8988T (cell line): ENCODE measurements at places on chromosomes 2 and 18.
A peak's percentile ranks its signal among the peaks of the same experiment; 100 is the strongest.

- no peak for DNase-seq
These were observed 964.1 kb upstream of the NXPH2 start for GRCh38 chr2:139744273-139744672.

DNA sequence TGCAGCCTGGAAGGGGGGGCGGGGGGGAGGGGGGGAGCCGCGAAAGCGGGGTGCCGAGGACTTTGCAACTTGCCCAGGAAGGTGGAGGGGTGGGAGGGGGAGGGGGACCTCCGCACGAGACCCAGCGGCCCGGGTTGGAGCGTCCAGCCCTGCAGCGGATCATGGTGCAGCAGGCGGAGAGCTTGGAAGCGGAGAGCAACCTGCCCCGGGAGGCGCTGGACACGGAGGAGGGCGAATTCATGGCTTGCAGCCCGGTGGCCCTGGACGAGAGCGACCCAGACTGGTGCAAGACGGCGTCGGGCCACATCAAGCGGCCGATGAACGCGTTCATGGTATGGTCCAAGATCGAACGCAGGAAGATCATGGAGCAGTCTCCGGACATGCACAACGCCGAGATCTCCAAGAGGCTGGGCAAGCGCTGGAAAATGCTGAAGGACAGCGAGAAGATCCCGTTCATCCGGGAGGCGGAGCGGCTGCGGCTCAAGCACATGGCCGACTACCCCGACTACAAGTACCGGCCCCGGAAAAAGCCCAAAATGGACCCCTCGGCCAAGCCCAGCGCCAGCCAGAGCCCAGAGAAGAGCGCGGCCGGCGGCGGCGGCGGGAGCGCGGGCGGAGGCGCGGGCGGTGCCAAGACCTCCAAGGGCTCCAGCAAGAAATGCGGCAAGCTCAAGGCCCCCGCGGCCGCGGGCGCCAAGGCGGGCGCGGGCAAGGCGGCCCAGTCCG lies 540 bp downstream of the SOX11 start:
- DNase-seq = no peak

DNA sequence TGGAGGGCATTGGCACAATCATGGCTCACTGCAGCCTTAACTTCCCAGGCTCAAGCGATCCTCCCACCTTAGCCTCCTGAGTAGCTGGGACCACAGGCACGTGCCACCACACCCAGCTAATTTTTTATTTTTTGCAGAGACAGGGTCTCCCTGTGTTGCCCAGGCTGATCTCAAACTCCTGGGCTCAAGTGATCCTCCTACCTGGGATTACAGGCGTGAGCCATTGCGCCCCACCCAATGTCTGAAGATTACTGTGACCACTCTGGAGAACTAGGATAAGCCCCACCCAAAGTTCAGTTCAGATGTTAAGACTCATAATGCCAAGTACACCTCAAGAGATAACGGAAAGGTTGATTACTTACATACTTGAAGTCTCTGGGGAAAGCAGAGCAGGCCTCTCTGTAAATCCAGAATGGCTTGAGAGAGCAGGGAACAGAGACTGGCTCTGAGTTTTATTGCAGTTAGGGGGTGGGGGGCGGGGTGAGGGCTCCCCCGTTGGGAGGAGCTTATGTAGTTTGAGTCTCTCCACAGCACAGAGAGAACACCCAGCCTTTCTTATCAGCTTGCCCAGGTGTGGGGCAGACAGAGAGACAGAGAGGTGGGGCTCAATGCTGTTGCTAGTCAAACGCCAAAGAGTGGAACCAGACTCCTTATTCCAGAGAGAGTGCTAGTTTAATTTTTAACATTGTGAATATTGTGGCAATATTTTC lies 26.5 kb upstream of the ERICH2 start:
- DNase-seq = no peak

DNA sequence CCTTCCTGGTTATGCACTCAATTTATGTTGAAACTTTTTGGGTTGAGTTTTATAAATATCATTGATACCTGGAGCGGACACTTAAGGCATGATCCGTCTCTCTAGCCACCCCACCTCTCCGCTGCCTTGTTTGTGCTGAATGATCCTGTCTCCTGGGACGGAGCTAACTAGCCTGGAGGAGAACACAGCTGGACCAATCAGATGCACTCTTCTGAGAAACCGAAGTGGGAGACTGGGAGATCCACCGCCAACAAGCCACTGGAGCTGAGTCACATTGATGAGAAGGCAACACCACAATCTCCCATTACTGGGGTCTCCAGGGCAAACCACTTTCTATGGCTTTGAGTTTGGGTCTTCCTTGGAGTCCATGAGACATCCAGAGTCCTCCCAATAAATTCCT lies 29.3 kb downstream of the CYP26B1 start:
- DNase-seq = no peak

- no peak for DNase-seq
These were observed 366.1 kb downstream of the EN1 start for GRCh38 chr2:118481299-118481698.

DNA sequence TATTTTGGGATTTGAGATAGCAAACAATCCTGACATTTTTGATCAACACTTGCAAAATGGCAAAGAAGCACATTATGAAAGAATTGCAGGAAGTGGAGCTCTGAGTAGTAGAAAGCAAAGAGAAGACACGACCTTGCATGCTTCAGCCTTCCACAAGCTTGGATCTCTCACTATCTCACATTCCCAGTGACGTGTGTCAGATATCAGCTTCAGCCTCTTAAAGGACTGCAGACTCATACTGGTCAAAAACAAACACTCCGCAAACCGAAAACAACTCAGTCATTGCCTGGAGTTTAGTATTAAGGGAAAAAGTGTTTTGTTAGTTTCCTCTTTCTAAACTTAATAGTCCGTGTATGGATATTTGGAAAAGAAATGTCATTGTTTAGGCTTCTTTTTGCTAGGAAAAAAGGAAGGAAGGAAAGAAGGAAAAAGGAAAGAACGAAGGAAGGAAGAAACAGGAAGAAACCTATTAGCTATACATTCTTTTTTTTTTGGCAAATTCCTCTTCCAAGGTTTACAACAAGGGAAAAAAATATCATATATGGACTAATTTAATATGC lies 32.6 kb upstream of the SLC40A1 start:
- no peak for DNase-seq

GRCh38 chr2:216112926-216113325 lies 3.8 kb downstream of the XRCC5 start:
- DNase-seq = no peak

GRCh38 chr2:43495727-43496126 lies 100.1 kb downstream of the THADA start:
- no peak for DNase-seq

DNA sequence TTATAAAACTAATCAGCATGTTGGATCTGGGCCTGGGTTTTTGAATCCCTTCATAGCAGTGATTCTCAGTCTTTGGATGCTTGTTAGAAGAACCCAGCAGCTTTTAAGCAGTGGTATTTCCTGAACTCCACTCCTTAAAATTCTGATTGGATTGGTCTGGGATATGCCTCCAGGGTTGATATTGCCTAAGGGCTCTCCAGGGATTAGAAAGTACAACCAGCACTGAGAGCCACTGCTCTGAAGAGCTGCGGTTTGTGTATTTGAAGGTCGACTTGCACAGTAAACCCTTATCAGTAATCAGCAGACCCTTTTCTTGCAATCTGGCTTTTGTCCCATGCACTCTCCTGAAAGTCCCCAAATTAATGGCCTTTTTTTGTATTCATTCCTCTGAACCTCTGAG lies 17.0 kb upstream of the RBMS1 start:
- DNase-seq = no peak

- DNase-seq = no peak
These were observed 1269.7 kb upstream of the ZEB2 start for GRCh38 chr2:145789636-145790035.

- DNase-seq = no peak
These were observed 2.0 kb downstream of the SNORC start for GRCh38 chr2:232871835-232872736.

- DNase-seq = no peak
These were observed 20.6 kb upstream of the CNOT11 start for GRCh38 chr2:101231937-101232730.

GRCh38 chr18:34773961-34774766 lies 64.1 kb downstream of the DTNA start:
- DNase-seq = no peak

GRCh38 chr18:74661008-74661407 lies 63.3 kb downstream of the ZNF407 start:
- DNase-seq = no peak

GRCh38 chr2:165584126-165584654 lies 114.7 kb downstream of the CSRNP3 start:
- DNase-seq = no peak

GRCh38 chr2:117980783-117981676 lies 32.8 kb downstream of the CCDC93 start:
- DNase-seq = no peak

- peak; percentile 31 for DNase-seq
These were observed 2.2 kb upstream of the ERMN start for GRCh38 chr2:157327621-157328500.

GRCh38 chr18:79526468-79527460 lies 131.0 kb downstream of the NFATC1 start:
- DNase-seq = no peak

DNA sequence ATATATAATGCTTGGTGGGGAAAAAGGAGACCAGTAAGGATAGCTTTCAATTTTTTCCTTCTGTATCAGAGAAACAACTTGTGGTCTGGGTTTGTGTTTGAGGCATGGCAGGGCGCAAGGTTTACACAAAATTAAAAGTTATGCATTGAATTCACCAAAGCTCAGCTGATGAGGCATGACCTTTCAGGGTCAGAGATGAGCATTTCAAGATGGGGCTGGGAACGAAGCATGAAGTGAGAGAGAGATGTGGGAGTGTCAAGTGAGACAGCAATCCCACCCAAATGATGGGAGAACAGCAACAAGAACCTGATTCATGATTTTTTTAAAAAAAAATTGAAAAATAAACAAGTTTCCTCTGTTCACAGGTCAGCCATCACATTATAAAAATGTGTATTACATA lies 4.9 kb downstream of the GPR55 start:
- DNase-seq = no peak

- no peak for DNase-seq
These were observed 545.8 kb downstream of the BCL11A start for GRCh38 chr2:60007671-60008070.

DNA sequence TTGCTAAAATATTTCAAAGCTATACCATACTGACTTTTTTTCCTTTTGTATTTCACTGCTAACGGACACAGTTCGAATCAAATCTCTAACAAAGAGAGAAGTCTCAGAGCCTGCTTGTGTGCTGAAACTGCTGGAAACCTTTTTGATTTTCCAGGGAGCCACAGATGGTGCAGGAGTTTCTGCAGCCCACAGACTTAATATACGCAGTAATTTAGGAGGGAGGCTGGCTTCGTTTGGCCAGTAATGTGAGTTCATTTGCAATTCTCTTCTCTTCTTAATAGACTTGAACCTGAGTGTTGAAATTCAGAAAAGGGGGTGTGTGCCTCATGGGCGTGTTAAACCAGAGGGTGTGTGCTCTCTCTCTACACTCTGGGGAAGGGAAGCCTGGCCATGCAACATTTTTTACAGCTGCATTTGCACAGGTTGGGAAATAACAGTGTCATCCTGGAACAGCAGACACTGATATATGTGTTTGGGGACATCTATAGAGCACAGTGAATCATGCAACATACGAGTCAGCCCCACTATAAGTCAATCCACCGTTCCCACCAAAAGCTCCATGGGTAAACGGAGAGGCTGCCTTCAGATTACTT lies 333.0 kb downstream of the CLIP4 start:
- no peak for DNase-seq

- no peak for DNase-seq
These were observed 50.5 kb downstream of the DYSF start for GRCh38 chr2:71503837-71504236.

DNA sequence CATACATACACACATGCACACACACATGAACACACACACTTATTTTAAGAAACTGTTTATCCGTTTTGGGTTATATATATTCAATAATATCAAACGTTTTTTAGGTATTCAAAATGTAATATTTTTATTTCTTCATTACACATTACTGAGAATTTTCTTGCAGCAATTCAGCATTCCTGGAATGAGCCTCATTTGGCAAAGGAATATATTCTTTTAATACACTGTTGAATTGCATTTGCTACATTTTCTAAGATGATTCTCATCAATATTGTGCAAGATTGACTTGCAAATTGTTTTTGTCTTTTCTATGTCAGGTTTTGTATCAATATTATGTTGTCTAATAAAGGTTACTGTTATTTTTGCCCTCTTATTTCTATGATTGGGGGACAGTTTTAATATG lies 276.1 kb upstream of the CYP26B1 start:
- DNase-seq = no peak

DNA sequence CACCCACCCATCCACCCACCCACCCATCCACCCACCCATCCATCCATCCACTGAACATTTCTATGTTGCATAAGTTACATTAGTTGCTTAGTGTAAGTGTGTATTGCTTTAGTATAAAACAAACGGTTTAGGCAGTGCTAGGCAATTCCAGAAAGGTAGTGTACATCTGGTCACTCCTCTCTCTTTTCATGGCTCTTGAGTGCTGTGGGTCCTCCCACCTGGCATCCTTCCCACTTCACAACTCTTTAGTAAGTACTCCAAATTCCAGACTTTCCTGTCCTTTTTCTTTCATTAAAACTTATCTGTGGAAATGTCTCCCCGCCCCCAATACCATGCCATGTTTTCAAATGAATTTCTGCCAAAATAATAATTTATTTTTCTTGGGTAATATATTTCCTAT lies 122.5 kb downstream of the PLEKHM3 start:
- no peak for DNase-seq

GRCh38 chr2:40123326-40123725 lies 328.6 kb downstream of the SLC8A1 start:
- no peak for DNase-seq

- no peak for DNase-seq
These were observed 228.3 kb upstream of the FOSL2 start for GRCh38 chr2:28164280-28164801.

GRCh38 chr2:147543056-147543455 lies 301.8 kb upstream of the ACVR2A start:
- no peak for DNase-seq

- no peak for DNase-seq
These were observed 369.9 kb downstream of the LPIN1 start for GRCh38 chr2:12116228-12116750.

- no peak for DNase-seq
These were observed 51.7 kb upstream of the TFCP2L1 start for GRCh38 chr2:121336528-121337294.

- no peak for DNase-seq
These were observed 145.6 kb upstream of the GYPC start for GRCh38 chr2:126510356-126510755.

- no peak for DNase-seq
These were observed 611.7 kb upstream of the NETO1 start for GRCh38 chr18:73479477-73479876.

DNA sequence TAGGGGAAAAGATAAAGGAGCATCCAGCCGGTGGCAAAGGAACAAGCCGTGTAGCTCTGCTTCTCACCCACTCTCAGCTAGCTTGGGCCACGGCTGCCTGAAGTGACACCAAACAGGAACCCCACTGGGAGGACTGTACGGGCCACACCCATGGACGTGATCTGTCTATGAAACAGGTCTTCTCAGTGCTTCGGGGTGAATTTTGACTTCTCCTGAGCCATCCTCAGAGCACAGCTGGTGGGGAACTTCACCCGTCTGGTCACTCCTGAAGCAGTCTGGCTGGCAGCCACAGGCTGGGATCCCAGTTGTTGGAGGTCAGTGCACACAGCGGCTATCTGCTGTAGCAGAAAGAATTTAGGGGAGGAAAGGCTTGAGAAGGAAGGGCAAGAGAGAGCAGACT lies 223.8 kb downstream of the FAM210A start:
- DNase-seq = no peak

- peak; percentile 14 for DNase-seq
These were observed 160.9 kb downstream of the DYSF start for GRCh38 chr2:71613953-71614925.

GRCh38 chr18:28149810-28150420 lies 27.0 kb downstream of the CDH2 start:
- no peak for DNase-seq
